ENCODE measurements at places on chromosomes 2 and 18.

DNA sequence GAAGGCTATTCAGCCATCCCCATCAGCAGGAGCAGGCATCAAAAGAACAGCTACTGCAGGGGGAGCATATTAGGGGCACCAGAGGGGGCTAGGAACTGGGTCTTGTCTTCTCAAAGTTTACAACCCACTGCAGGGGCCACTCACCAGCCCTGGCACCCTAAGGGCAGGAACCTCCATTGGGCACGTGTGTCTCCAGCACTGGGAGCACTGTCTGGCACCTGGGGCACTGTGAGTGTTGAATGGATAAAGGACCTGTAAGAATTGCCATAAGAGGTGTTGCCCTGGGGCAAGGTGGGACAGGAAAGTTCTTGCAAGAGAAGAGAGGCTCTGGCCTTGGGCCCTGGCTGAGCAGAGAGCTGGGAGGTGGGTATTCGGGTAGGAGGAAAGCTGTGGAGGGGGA lies 1.4 kb upstream of the STEAP3 start:
- no peak for DNase-seq

DNA sequence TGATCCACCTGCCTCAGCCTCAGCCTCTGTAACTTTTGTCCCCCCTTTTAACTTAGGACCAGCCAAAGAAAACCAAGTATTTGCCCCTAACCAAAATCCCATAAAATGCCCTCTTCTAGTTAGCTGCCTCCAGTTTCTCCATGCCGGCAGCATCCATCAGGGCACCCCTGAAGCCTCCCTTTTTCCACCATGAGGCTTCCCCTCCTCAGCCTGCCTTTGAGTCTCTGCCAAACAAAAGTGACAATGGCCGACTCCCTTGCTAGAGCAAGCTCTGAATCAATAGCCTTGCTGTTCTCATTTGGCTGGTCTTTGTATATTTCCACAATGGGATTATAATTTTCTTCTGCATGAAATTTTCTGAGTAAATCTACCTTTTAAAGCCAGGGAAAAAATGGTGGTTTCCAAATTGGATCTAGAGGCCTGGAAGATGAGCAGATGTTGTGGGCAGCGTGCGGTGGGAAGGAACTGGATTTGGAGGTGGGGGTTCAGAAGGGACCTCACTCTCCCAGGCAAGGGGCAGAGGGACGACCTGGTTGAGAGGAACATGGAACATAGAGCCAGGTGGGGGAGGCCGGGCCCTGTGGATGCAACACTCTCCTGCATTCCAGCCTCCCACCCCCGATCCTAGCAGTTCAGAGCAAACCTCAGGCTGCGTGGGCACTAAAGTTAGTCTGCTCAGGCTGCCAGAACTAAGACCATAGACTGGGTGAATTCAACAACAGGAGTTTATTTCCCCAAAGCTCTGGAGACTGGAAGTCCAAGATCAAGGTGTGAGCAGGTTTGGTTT lies 80.6 kb downstream of the HS6ST1 start:
- no peak for DNase-seq

GRCh38 chr2:54295911-54296310 lies 39.9 kb upstream of the TSPYL6 start:
- no peak for DNase-seq

- DNase-seq: no peak
These were observed 6.3 kb upstream of the RBMS1 start for GRCh38 chr2:160499865-160500264.

DNA sequence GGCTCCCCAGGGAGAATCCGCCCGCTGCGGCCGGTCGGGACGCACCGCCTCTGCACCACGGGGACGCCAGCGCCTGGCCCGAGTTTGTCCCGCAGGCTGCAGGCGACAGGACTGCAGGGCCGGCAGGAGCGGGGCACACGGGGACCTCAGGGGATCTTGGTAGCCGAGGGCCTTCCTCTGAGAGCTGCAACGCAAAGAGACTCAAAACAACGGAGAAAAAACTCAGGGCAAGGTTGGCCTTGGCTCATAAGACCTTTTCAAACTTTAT lies 79.7 kb downstream of the ARHGEF4 start:
- no peak for DNase-seq

DNA sequence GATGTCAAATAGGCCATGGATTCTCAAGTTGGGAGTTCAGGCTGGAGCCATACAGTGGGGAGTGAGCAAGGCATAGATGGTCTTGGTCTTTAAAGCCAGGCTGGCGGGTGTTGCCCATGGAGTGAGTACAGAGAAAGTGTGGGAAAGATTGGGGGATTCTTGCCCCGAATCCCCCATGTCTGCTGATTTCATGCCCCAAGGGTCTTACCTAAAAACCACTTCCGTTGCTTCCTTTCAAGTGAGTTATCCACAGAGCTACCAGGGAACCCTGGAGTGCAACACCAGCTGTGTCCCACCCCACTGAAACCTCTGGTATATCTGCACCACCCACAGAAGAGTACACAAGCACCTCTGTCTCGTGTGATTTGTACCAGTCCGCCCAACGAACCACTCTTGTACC lies 31.4 kb downstream of the FHOD3 start:
- no peak for DNase-seq
